ENCODE measurements at places on chromosomes 1 and 21.

DNA sequence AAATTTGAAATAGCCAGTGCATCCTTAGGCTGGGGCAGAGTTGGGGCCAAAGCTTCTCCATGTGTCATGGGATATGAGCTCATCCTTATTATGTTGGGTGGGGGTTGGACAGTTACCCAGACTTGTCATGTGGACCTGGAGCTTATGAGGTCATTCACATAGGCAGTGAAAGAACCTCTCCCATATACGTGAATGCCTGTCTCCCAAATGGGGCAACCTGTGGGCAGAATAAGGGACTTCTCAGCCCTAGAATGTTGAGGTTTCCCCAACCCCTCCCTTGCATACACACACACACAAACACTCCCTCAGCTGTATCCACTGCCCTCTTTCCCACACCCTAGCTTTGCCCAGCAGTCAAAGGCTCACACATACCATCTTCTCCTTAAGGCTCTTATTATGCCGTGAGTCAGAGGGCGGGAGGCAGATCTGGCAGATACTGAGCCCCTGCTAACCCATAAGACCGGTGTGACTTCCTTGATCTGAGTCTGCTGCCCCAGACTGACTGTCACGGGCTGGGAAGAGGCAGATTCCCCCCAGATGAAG lies 2.3 kb upstream of the IVL start:
- no peak for DNase-seq

DNA sequence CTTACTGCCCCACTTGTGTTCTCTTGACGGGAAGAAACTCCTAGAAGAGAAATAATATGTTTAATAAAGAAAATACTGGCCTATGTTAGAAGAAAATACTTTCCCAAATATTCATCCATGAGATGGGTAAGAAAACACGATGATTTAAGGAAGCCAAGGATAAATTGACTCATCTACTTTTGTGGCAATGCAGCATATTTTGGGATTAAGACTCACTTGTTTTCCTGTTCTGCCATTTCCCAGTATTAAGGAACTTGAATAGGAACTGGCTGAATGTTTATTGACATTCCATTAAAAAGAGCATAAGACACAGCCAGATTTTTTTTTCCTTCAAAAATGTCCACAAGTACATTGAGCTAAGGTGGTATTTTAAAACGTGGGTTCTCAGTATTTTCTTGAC lies 10.9 kb upstream of the ADAMTS5 start:
- peak; percentile 15 for DNase-seq

DNA sequence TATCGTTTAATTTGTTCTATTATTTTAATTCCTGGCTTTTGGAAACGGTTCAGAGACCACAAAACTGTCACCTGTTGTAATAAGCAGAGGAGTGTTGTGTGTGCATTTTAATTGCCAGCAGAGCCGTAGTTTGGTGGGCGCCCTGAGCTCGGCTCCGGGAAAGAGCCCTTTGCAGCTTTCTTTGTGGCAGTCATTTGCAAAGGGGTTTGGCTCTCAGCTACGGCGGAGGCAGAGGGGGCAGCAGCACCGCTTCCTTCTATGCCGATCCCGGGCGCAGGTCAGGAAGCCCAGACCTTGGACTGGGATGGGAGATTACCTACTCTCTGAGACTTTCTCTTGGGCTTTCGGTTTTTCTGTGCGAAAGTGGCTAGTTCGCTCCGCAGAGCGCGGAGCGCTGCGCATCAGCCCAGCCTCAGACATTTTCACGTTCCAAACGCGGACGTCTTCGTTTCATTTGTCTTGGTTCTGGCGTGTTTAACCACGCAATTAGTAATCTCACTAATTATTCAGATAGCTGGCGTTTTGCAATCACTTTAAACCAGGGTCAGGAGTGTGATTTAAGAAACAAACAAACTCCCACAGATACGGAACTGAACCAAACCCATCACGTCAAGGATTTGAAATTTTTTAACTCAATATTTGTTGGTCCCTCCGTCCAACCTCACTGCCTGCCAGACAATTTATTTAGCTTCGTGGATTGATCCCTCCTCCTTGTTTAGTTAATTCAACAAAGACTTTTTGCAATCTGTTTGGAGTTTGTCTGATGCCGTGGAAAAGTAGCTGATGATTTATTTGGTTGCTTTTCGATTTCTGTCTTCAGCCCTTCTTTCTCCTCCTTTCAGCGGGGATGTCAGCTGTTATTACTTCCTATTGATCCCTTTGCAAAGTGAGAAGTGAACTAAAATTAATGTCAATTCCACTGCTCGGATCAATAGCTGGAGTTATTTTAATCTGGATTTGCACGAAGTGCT lies 3.9 kb downstream of the RNF220 start:
- DNase-seq, result peak; percentile 26

GRCh38 chr21:44817914-44818639 lies at the start of gene SUMO3:
TSS of gene SUMO3 (minus strand) at chr21:44818062. CDS start at chr21:44817968, 94 bp downstream.
- peak; percentile 89 for DNase-seq

DNA sequence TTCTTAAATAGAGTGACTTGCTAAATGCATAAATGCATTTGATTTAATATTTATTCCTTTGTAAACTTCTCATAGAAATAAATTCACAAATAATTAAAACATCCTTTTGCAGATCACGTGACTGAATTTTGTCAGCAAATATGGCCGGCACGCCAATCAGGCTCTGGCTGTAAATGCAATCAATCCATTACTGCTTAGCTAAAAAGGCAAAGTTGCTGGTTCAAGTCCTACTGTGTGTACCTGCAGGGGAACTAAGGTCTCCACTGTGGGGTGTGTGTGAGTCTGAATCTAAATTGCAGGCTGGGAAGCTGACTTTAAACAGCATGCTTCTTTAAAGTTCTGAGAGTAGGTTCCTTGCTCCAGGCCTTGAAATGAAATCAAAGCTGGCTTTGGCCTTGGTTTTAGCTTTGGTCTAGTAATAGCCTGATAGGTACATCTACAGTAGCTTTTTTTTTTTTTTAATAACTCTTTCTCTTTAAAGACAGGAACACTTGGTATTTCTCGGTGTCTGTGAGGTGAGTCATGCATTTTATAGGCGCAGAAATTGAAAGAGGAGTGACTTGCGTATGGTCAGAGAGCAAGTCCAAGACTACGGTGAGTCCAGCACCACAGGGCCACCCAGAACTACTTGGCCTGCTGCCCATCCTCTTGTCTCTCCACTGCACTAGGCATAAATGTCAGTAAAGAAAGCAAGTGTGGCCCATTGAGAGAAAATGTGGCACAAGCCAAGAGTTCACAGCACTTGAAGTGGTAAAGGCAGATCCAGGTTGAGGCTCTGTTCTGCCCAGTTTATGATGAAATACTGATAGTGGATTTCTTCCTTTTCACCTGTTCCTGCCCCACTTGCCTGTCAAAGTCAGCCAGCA lies 36.2 kb upstream of the LYST start:
- DNase-seq, result peak; percentile 18

GRCh38 chr1:24951810-24952412 lies 21.8 kb upstream of the RUNX3 start:
- no peak for DNase-seq

DNA sequence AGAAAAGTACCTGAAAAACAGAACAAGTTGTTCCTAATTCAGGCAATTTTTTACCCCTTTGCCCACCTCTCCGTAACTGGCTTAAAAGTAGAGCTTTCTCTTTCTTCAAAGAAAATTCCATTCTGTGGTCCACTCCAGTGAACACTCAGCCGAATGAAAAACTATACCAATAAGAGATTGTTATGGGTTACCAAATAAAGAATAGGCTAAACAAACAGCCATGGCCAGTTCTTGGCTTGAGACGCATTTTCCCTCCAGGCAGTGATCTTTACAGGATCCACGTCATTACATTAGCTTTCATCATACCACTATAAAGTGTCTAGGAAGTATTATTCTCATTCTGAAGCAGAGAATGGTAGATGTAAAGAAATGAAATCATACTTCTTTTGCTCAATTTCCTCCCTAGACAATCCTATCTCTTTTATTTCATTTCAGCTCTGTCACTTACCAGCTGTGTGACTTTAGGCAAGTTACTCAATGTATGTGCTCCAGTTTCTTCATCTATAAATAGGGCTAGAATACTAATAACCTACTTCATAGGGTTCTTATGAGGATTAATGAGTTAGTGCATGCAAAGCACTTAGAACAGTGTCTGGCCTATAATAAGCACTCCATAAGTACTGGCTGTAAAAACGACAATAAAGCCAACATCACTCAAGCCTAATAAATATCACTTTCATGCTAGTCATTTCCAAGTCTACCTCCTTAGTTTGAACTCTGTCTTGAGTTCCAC lies 26.5 kb upstream of the TRIM45 start:
- peak; percentile 81 for DNase-seq

- DNase-seq, result peak; percentile 90
Observed at GRCh38 chr1:40096977-40097782, at the start of gene PPT1. TSS of gene PPT1 (minus strand) at chr1:40097252. CDS start at chr1:40097238, 14 bp downstream.

DNA sequence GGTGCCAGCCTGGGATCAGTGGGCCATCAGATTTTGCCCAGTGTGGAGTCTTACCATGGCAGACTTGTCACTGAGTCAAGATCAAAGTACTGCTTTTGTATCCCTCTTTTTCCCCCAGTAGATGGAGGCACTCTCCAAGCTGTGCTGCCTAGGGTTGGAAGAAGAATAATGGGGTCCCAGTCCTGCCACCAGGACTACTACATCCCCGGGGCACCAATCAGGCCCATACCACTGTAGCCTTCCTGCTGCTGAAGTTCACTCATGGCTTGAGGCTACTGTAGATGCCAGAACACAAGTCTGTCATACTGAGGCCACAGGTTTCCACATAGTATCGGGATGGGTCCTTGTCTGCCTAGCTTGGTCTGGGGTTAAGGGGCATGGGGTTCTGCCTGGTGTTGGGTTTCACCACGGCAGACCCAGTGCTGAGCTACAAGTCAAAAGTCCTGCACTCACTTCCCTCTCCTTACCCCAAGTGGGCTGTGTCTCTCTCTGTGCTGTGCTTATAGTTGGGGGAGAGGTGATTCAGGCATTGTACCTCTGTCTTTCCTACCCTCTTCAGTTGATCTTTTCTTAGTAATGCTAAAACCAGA lies 53.4 kb downstream of the PKN2 start:
- DNase-seq, result no peak

DNA sequence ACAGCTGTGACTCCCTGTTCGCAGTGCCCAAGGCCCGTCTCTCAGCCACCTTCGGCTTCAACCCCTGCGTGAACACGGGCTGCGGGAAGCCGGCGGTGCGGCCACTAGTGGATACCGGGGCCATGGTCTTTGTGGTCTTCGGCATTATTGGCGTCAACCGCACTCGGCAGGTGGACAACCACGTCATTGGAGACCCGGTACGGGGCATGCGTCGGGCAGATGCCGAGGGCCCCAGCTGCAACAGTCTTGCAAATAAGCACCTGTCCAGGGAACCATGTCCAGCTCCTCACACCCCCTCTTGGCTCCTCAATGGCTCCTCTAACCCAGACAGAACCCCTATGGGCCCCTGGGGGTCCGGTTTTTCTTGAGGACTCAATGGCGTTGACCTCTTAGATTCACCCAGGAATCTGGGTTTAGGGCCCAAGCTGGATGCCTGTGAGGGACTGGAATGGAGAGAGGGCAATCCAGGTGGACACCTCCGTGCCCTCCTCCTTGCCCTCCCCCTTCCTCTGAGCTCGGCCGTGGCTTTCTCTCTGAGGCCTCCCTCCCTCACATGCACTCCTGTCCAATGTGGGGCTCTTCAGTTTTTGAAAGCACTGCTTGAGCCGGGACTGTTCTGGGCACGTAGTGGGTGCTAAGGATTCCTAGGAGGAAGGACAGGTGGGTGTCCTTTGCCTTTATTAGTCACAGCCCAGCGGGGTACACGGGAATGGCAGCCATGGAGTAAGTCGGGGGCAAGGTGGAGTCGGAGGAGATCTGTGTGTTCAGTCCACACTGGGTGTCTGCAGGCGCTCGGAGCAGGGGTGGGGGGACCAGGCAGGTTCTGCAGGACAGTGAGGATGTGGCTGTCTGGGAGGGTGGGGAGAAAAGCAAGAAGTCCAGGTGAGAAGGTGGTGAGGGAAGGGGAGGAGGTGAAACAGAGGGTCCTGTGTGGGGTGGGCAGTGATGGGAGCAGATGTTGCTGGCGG lies 51.1 kb downstream of the DISP3 start:
- no peak for DNase-seq

GRCh38 chr1:183885142-183885735 lies 80.3 kb downstream of the RGL1 start:
- DNase-seq, result no peak

DNA sequence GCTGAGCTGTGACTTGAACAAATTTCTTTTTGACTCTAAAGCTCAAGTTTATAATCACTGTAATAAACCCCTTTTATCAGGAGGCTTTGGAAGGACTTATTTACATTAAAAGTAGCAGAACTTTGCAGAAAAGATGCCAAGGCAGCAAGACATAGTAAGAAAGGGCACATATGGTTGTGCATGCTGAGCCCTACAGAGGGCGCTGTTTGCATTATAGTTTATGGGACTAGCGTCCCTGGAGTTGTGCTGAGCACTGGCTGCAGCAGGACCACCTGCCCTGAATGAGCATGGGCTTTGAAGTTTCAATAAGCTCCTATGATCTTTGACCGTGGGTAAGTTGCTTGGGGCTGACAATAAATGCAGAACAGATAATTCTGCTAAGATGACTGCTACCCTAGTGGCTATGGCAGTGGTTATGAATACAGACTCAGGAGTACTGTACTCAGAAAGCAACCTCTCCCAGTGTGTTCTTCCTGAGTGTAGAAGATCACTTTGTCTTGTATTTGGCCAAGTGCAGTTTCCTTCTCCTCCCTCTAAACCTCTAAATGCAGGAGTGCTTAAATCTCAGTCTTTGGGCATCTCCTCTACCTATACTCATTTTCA lies 45.4 kb upstream of the USP1 start:
- DNase-seq, result peak; percentile 24

DNA sequence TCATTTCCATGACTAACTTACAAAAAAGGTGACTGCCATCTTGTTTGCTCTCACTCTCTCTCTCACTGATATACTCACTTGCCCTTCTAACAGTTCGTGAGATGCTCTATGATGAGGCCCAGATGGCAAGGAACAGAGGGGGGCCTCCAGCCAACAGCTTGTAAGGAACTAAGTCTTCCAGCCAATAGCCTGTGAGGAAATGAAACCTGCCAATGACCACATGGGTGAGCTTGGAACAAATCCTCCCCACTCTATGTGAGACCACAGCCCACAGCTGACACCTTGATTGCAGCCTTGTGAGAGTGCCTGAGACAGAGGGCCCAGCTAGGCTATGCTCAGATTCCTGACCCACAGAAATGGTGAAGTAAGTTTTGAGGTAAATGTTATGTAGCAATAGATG lies 153.7 kb downstream of the HHIPL2 start:
- no peak for DNase-seq

- DNase-seq, result no peak
Observed at GRCh38 chr1:86616871-86617270, 70.0 kb downstream of the CLCA4 start.

GRCh38 chr1:202291961-202292712 lies 49.6 kb downstream of the UBE2T start:
- DNase-seq, result peak; percentile 63

DNA sequence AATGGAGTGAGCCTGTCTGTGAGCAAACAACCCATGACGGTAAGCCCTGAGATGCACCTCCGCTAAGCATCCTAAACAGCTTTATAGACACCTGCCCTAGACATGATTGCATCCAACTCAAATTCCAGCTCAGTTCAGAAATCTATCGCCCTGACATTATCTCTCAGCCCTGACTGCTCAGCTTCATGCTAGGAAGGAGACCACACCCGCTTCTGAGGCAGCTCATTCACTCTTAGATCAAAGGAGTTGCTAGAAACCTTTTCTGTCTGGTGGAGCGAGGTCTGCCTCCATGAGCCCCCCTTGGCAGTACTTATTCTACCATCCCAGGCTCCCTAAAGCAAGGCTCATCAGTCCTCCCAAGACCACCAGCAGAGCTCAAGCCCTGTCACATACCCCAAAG lies 17.0 kb downstream of the IL10RB start:
- no peak for DNase-seq
